GM12892 (cell line): ENCODE measurements at places on chromosomes 7 and 10.
A peak's percentile ranks its signal among the peaks of the same experiment; 100 is the strongest.

GRCh38 chr10:100100651-100101184 is 19.0 kb upstream of the CPN1 start:
- no peak for DNase-seq

DNA sequence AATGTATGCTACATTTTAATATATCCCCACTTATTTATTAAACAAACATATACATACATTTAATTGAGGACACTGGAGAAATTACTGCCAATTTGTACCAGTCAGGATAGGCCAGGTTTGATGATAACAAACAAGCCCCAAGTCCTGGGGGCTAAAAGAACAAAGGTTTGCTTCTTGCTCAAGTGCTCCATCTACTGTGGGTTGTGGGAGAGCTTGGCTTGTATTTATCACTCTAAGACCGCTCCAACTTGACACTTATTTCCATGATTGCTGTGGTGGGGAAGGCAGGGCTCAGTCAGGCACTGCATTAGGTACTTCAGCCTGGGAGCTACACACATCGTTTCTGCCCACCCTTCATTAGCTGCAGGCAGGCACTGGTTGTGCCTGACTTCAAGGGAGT is 136.6 kb upstream of the ZNF32 start:
- no peak for DNase-seq

DNA sequence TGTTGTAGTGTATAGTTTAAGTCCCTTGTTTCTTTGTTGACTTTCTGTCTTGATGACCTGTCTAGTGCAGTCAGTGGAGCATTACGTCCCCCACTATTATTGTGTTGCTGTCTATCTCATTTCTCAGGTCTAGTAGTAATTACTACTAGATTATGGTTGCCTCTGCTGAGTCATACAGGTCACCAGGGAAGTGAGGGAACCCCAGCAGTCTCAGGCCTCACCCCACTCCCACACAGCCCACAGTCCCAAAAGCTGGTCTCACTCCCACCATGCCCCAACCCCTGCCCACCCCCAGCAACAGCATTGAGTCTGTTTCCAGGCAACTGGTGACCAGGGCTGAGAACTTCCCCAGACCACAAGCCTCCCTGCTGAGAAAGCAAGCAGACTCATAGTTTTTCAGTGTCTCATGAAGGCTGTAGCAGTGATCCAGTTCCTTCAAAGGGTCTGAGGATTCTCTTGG is 88.0 kb downstream of the PLXDC2 start:
- no peak for DNase-seq

GRCh38 chr7:108201766-108202165 is 71.6 kb upstream of the LAMB4 start:
- no peak for DNase-seq

- DNase-seq, result no peak
Measured at GRCh38 chr10:95745501-95745900, 10.5 kb upstream of the ENTPD1 start.

- no peak for DNase-seq
Measured at GRCh38 chr10:59362144-59362958, at the start of gene FAM13C. FAM13C (minus strand) TSS chr10:59362549; CDS start chr10:59362460, 89 bp downstream.

DNA sequence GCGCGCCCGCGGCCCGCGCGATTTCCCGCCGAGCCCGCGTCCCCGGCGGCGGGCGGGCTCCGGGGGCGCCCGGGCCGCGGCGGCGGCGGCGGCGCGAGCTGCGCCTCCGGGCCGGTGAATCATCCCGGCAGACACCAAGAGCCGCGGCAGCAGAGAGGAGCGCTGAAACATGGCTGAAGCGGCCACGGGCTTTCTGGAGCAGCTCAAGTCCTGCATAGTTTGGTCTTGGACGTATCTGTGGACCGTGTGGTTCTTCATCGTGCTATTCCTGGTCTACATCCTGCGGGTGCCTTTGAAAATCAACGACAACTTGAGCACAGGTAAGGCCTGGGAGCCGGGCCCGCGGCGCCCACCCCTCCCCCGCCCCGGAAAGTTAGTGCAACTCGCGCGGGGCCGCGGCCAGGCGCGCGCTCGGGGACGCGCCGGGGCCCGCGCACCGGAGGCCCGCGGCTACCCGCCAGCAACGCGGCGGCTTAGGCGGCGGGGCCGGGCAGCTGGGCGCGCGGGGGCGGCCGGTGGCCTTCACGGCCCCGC is at the start of gene ST7:
Gene ST7, plus strand, starts transcription at position 130 of the 534 bp plus-strand sequence. Its CDS starts 40 bp downstream, at position 170.
- DNase-seq, result peak; percentile 31

DNA sequence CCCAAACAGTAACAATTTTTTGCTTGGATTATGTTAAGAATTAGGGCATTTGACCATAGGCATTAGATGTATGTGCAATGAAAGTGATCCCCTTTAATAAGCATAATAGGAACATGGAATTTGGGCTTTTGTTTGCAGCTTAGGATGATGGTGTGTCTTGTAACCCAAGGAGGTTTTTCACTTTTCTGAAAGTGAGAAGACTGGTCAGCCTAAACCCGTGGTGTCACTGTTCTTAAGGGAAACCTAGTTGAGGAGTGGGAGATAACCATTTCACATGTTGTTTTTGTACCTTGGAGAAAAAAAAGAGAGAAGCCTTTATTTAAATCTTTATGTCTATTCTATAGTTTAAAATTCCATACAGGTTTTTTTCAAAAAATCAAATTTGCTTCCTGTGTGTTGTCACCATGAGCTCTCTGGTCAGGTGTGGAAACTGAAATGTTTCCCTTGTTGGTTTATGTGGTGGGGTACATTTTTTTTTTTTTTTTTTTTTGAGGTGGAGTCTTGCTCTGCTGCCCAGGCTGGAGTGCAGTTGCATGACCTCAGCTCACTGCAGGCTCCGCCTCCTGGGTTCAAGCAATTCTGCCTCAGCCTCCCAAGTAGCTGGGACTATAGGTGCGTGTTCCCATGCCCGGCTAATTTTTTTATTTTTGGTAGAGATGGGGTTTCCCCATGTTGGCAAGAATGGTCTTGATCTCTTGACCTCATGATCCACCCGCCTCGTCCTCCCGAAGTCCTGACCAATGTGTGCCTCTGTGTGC is 7.7 kb downstream of the CCM2 start:
- DNase-seq, result no peak

GRCh38 chr10:88687853-88688467 is 18.1 kb upstream of the LIPK start:
- DNase-seq, result no peak

GRCh38 chr7:98949336-98950044 is 71.2 kb downstream of the TRRAP start:
- DNase-seq, result no peak

- no peak for DNase-seq
Measured at GRCh38 chr10:124728830-124729661, 15.1 kb downstream of the FAM53B start.

GRCh38 chr10:128191847-128192246 is 65.6 kb upstream of the MKI67 start:
- DNase-seq, result no peak
